ENCODE measurements at places on chromosomes 4 and X.

DNA sequence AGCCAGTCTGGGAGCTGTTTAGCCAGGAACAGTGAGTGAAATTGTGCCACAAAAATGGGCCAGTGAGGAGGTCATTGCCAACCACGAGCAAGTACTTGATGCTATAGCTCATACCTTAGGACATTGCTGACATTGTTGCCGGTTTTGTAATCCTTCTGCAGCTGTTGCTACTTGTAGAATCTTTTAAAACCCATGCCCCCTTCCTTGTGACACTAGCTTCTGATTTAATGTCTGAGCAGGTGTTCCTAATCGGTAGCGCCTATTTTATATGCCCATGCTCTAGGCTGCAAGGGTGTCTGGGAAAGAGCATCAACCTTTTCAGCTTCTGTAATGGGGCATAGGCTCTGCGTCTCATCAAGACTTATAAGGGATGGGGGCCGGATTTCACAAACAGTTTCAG, 2.6 kb downstream of the POLA1 start:
- no peak for DNase-seq

DNA sequence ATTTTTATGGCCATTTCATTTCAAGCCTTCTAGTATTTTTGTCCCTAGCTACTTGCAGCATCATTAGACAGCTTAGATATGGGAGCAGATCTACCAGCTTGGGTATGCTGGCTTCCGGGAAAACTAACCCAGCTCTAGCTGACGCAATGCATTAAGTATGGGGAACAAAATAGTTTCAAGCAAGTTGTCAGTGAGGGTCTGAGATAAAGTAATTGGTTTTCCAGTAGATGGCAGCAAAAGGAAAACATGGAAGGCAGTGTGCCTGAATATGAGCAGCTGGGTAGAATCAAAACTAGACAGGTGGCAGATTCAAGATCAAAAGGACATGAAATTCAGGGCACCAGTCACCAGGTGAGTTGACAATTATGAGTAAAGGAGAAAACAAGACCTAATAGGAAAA, 340.9 kb upstream of the CTSO start:
- no peak for DNase-seq

- no peak for DNase-seq
Observed at GRCh38 chr4:112210777-112211176, 20.8 kb upstream of the AP1AR start.

DNA sequence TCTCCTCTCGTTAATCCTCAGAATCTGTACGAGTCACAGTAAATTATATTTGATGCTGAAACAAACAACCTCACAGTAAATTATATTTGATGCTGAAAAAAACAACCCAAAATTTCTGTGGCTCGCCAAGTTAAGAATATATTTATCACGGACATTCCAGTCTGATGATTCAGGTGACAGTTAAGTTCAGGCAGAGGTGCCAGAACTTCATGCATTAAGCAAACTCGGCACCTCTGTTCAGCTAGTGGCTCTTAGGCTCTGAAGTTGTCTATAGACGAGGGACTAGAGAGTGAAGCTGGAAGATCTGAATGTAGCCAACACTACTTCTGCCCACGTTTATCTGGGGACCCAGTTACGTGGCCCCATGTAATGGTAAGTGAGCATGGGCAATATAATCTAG, 132.2 kb upstream of the AGA start:
- no peak for DNase-seq

GRCh38 chr4:151803246-151803645, 42.4 kb upstream of the GATB start:
- no peak for DNase-seq

DNA sequence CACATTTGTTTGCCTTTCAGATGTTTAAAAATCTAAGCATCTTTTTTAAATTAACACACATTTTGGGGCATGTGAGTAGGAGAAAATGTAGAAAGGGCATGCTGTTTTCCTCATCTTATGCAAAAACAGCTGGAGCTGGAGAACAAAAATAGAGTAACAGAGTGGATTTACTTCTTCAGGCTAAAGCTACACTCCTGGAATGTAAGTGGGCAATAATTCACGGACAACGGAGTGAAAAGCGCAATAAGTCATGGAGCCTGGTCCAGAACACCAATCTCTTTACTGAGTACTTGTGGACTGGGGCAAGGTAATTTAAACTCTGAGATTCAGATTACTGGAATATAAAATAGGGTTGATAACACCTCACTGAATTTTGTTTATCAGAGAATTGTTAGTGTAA, 1018.8 kb upstream of the HS3ST1 start:
- DNase-seq, result no peak

DNA sequence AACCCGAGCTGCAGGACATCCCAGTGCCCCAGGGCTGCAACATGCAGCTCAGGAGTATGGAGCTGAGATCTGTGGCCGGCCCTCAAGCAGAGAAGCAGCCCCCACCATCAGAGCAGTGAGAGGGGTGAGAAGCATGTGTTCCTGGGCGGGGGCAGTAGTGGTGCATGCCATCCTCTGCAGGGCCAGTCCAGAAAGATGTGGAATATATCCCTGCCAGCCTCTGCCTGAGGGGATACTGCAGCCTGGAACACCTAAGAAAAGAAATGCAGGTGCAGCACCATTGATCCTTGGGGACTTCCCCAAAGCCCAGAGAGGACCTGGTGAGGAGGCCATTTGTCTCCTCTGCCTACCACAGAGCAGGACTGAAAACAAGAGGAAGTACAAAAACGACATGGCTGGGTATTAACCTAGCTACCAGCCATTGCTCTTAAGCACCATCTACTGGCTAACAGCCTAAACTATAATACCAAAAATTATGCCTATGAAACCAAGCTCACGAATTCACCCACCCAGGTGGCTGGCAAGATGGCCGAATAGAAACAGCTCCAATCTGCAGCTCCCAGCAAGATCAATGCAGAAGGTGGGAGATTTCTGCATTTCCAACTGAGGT, 158.8 kb downstream of the ADGRA3 start:
- no peak for DNase-seq

DNA sequence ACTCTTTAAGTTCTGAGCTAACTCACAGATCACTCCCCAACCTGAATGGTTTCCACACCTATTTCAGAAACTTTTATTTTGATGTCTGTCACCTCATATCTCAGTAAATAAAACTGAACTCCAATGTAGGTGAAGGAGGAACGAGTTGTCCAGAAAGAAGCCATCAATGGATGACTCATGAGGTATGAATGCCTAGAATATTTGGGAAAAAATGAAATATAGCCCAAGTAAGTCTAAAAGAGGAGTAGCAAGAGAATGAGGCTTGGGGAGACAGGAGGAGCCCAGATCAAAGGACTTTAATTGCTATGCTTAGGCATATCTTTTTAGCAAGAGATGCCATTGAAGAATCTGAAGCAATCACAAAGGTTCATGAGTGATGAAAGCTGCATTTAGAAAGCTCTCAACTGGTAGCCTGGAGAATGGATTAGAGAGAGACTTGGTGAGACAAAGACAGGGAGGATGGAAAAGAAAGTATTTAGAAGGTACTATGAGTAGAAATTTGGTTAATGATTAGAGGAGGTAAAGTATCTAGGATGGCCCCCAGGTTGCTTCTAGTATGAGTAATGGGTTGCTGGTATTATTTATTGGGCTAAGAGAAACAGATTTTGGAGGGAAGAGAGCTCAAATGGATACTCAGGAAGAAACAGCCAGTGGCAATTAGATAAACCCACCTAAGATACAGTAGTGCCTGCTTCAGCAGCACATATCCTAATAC, 39.4 kb downstream of the NOCT start:
- no peak for DNase-seq

GRCh38 chrX:84322083-84322827, 134.3 kb upstream of the RPS6KA6 start:
- no peak for DNase-seq

DNA sequence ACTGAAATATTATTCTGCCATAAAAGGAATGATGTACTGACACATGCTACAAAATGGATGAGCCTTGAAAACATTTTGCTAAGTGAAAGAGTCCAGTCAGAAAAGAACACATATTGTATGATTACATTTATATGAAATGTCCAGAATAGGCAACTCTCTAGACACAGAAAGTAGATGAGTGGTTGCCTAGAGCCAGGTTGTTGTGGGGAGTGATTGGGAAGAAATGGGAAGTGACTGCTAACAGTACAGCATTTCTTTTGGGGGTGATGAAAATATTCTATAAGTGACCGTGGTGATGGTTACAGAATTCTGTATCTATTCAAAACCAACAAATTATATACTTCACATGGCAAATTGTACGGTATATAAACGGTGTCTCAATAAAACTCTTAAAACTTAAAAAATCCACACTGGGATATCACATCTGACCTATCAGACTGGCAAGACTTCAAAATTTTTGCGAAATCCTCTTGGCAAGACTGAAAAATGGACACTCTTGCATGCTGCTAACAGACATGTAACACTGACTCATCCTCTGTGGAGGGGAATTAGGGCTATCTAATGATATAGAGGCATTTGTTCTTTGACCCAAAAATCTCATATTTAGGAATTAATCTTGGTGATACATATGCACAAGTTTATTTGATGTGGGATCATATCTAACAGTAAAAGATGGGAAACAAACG, 71.8 kb downstream of the FAM13A start:
- DNase-seq, result no peak

- DNase-seq, result peak; percentile 64
Observed at GRCh38 chr4:88697588-88698329, at the start of gene NAP1L5. Gene NAP1L5 (minus strand): TSS chr4:88697829. CDS start chr4:88697754, 75 bp downstream.

DNA sequence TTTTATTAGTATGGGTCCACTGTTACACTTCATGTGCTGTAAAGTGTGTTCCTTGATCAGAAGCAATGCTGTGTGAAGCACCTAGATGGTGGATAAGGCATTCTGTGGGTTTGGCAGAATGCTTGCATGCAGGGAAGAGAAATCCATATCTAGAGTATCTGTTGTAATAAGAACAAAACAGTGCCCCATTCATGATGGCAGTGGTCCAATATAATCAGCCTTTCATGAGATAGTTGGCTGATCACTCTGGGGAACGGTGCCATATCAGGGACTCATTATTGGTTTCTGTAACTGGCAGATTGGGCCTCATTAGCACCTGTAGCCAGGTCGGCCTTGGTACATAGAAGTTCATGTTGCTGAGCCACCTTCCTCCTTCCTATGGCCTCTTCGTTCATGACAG, 28.7 kb downstream of the STIM2 start:
- DNase-seq, result no peak

DNA sequence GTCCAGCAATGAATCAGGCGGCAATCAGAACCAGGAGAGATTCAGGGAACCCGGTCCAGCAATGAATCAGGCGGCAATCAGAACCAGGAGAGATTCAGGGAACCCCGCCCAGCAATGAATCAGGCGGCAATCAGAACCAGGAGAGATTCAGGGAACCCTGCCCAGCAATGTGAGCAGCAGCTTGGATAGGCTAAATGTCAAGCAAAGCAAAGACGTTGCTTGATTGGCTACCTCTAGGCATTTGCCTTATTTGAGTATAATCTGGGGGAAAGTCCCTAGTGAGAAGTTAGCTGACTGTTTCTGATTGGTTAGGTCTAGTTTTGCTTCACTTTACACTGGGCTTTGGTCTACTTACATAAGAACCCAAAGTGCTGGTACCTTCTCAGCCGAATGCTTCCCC, 1212.2 kb upstream of the TENM3 start:
- DNase-seq, result no peak

GRCh38 chr4:124123181-124123580, 589.4 kb downstream of the ANKRD50 start:
- DNase-seq, result no peak

DNA sequence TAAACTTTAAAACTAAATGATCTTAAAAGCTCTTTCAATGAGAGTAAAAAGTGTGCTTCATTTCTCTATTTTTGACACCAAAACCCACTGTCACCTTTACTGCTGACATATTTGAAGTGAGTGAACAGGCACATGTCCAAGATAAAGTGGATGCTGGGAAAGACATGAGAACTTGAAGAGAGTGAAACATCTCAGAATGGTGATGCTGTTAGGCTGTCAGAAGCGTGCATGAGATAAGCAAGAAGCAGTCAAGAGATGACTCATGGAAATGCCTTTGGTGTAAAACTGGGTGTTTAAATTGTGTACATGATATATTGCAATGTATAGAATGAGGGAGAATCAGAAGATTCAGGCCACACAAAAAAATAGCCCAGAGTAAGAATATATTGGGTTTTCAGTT, 21.8 kb upstream of the GBA3 start:
- peak; percentile 3 for DNase-seq

- DNase-seq, result no peak
Observed at GRCh38 chrX:114611018-114611619, 27.2 kb downstream of the HTR2C start.

GRCh38 chr4:159384632-159385031, 281.8 kb downstream of the RAPGEF2 start:
- no peak for DNase-seq

DNA sequence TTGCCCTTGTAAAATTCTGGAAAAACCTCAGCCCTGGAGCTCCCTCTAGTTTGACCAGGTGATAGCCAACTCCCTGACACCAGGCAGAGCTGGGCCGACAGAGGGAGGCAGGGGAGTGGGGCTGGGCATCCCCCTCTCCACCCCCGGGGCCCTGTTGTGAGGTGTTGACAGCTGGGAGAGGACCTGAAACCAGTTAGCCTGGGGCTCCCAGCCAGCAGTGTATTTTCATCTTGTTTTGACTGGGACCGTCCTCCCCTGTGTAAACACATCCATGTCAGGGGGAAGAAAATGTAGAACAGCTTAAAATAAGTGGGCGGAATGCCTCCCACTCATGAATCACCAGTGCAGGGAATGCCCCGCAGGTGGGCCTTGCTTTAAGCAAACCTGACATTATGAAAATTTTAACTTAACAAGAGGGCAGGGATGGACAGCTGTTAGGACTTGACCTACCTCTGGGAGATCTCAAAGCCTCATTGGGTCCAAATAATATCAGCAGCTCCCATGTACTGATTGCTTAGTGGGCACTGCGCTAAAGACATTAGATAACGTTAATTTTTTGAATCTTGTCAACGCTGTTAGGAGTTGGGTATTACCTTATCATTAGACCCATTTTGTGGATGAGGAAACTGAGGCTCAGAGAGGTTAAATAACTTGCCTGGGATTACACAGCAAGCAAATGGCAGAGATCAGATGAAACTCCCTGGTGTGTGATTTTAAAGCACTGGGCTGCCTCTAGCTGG, 45.9 kb downstream of the TSC22D3 start:
- DNase-seq, result no peak

DNA sequence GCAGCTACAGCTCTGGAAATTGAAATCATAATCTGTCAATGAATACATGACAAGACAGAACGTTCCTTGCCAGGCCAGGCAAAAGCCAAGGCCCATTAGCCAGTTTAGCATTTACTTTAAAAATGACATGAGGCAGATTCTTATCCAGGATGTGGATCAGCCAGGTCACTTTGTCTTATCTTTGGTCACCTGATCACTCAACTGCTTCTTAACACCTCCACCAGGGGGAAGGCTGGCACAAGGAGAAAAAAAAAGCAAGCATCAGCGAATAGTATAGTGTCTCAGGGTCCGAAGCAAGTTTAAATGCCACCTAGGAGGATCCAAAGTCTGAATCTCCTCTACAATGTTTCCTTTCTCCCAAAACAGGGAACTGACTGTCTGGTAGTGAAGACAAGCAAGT, 18.8 kb downstream of the ATP1B4 start:
- DNase-seq, result peak; percentile 4

Measured in stimulated activated CD4-positive, alpha-beta T cell treated with anti-CD3 and anti-CD28 coated beads, Interleukin-1b, Interleukin-23, amount 100 ng/mL, for 48 hours (primary cell).